ENCODE measurements at places on chromosomes 7 and 10.
A peak's percentile ranks its signal among the peaks of the same experiment; 100 is the strongest.

GRCh38 chr7:157004521-157005455 lies 5.7 kb downstream of the MNX1 start:
- DNase-seq, result no peak

DNA sequence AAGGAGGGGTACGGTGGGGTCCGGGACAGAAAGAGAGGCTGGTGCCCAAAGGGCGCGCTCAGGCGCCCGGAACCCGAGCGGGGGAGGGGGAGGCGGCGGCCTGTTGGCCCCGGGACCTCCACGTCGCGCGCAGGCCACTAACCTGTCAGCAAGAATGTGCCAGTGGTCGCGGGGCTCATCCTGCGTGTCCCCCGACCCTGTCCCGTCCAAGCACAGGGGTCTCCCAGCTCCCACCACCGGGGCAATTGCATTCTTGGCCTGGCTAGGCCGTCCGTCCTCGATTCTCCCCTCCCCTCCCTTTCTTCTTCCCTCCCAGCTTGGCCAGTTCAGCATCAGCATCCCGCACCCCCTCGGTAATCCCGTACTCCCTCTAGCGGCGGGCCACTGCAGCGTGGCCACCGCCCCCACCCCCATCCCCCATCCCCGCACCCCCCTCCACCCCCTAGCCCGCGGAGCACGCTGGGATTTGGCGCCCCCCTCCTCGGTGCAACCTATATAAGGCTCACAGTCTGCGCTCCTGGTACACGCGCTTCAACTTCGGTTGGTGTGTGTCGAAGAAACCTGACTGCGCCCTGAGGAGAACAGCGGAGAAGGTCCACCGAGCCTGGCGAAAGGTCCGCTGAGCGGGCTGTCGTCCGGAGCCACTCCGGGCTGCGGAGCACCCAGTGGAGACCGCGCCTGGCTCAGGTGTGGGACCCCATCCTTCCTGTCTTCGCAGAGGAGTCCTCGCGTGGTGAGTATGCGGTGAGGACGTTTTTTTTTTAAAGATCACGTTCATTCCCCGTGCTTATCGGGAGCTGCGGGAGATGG lies at the start of gene SGCE:
SGCE (minus strand) TSS at position 286 of the 810 bp plus-strand sequence; CDS start at position 251, 35 bp downstream.
- peak; percentile 50 for DNase-seq

- DNase-seq, result no peak
These were observed 224.4 kb downstream of the NEBL start for GRCh38 chr10:20672741-20673140.

- no peak for DNase-seq
These were observed 44.1 kb downstream of the CHST3 start for GRCh38 chr10:72008096-72008981.

- no peak for DNase-seq
These were observed 27.7 kb downstream of the BCCIP start for GRCh38 chr10:125850766-125851731.

- DNase-seq, result no peak
These were observed 15.8 kb upstream of the SLK start for GRCh38 chr10:103951183-103951582.

- DNase-seq, result no peak
These were observed 125.3 kb downstream of the SAMD9 start for GRCh38 chr7:92992483-92992882.

DNA sequence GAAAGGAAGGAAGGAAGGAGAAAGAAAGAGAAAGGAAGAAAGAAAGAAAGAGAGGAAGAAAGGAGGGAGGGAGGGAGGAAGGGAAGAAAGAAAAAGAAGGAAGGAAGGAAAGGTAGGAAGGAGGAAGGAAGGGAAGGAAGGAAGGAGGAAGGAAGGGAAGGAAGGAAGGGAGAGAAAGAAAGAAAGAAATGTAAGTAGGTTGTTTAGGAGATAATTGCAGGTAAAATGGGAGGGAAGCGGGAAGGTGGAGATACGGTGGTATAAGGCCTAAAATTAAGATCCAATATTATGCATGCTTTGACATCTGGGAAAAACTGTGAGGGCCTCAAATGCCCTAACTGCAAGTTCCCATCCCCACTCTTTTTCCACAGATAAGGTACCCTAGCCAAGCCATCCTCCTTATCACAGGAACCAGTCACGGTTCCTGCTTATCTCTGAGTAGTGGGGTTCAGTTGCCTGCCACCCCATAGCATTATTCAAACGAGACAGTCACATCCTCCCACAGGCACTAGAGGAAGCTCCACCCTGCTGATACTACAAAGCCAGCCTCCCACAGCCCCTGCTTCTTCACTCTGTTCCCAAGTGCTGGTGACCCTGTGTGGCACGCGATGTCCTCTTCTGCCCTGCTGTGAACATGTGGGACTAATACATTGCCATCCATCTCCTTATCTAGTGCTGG lies 28.7 kb downstream of the ST8SIA6 start:
- peak; percentile 39 for DNase-seq

DNA sequence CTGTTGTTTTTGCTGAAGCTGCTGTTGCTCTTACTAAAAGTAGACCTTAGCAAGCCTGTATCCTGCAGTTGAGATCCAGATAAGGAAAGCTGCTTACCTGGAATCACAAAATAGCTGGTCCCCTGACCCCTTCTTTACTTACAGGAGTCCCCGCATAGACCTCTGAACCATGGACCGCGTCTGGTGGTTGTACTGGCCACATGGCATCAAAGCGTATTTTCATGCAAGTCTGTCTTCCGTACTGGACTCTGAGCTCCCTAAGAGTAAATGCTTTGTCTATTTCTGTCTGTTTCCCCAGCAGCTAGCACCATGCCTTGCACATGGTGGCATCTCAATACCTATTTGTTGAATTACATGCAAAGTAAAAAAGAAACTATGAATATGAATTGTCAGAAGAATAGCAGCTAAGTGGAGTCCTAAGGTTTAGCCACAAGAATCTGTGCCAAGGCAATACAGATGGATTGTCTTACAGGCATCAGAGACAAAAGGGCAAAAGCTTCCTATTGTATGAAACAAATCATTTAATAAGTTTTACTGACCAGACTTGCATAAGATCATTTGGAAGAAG lies 159.2 kb downstream of the PAXIP1 start:
- DNase-seq, result no peak

DNA sequence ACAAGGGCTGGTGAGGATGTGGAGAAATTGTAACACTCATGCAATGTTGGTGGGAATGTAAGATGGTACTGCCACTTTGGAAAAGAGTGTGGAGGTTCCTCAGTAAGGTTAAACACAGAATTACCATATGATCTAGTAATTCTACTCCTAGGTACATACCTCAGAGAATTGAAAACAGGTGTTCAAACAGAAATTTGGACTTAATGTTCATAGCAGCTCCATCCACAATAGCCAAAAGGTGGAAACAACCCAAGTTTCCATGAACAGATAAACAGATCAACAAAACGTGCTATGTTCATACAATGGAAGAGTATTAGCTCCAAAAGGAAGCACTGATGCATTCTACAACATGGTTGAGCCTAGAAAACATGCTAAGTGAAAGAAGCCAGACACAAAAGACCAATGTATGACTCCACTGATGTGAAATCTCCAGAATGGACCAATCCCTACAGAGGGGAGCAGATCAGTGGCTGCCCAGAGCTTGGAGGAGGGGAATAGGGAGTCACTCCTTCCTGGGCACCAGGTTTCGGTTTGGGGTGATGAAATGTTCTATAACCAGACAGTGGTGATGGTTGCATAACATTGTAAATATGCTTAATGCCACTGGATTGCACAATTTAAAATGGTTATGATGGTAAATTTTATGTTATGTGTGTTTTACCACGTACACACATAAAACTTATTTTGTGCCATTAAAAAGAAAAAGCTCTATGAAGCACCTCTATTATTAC lies 5.7 kb upstream of the WDR86 start:
- no peak for DNase-seq

- no peak for DNase-seq
These were observed 684.2 kb downstream of the LRMDA start for GRCh38 chr10:76115471-76116155.

- no peak for DNase-seq
These were observed 195.4 kb downstream of the MAD1L1 start for GRCh38 chr7:2037301-2037807.

- no peak for DNase-seq
These were observed 23.7 kb upstream of the LIMK1 start for GRCh38 chr7:74059681-74060588.

- DNase-seq, result no peak
These were observed 24.1 kb upstream of the BTBD16 start for GRCh38 chr10:122246830-122247520.

DNA sequence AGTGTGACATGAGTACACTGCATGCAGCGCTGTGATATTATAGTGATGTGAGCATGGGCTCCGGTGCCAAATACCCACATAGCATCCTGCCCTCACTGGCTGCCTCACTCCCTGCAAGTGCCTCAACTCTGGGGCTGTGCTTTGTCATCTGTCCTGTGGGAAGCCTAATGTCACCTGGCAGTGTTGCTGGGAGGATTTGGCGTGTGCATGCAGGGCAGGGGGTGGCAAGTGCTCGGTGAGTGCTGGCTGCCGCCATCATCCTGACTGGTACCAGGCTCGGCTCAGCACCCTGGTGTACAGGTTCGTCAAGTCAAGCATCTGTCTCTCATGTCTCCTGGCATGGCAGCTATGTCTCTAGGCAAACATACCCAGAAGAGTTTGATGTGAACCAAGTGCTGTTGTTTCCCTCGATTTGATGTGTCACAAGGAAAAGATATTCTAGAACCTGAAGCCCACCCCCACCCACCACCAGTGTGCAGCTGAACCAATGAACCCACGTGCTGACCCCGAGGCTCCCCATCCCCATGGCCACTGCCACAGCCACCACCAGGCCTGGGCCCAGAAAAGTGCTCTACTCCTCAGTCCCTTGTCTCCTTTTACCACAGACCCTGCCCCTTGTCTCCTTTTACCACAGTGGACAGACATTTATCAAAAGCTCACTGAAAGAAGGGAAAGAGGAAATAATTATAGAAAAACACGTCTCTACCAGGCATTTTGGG lies 135.8 kb downstream of the MAPK8 start:
- no peak for DNase-seq

DNA sequence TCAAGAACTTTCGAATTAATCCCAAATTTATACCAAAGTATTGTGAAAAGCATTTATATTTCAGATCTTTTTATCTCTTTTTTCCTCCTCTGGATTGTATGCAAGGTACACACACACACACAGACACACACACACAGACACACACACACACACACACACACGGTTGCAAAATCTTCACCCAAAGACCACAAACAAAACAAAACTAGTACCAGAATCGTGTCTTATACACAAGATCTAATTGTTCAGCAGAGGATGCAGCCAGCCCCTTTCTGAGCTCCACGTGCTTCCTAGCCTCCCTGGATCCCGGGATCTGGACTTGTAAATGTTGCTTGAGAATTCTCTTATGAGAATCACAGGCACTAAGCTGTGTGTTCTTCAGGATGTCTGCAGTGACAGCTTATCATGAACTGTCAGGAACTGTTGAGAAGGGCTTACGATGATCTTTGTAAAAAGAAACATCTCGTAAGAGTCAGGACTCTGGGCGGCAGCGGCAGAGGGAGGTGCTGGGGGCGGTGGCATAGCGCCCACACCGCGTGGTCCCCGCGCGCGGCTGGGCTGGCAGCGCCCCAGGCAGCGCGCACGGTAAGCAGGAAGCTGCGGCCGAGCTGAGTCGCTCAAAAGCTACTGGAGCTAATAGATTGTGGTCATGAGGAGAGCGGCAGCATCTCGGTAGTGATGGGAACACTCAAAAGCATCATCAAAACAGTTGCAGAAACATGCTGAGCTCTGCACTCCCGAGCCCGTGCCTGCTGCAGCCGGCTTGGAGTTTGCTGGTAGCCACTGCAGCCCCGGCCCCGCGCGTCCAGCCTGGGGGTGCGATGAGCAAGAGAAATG lies 277.6 kb downstream of the GATA3 start:
- peak; percentile 75 for DNase-seq

DNA sequence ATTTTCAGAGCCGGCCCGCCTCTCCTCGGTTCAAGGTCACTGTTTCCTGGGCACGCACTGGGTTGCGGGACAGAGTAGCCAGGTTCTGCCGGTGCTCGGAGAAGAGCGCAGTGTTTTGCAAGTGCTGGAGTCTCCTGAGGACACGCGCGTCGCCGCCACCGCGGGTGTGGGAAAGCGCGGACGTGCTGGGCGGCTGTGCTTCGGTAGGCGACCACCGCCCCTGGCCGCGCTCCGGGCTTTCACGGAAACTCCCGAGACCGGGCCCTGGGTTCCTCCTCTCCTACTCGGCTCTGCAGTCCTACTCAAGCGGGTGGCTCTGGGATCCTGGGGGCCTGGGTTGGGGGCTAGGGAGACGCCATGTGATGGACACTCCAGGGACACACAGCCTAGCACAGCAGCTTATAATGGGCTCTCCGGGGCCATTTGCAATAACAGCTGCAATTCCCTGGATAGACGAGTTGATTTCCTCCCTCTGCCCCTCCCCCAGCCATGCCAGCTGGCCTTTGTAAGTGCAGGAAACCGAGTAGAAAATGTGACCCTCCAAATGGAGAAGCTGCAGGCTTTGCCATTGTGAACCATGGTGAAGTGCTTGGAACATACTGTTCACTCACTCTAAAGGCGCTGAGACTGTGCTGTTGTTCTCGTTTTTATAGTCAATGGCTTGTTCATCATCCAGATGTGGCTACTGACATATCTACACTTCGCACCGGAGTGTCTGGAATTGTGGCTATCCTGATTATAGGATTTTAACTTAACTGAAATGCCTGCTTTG lies 2.1 kb downstream of the FRAT1 start:
- peak; percentile 11 for DNase-seq

- no peak for DNase-seq
These were observed 4.3 kb upstream of the JAKMIP3 start for GRCh38 chr10:132061465-132061864.

DNA sequence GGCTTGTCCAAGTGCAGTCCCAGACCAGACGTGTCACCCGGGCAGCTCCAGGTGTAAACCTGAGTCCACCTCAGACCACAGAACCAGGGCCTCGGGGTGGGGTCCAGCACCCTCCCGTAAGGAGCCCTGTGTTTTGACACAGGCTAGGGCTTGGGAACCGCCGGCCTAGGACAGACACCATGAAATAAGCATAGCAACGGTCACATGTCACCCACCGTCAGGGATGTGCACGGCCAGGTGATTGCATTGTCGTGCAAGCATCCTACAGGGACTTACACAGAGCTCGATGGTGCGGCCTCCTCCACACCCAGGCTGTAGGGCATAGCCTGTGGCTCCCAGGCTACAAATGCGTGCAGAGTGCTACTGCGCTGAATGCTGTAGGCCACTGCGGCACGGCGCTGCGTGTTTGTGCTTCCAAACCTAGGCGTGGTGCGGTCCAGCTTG lies 10.6 kb downstream of the ZFAND2A start:
- DNase-seq, result no peak

- DNase-seq, result no peak
These were observed 393.6 kb upstream of the GALNT17 start for GRCh38 chr7:70738151-70738885.

DNA sequence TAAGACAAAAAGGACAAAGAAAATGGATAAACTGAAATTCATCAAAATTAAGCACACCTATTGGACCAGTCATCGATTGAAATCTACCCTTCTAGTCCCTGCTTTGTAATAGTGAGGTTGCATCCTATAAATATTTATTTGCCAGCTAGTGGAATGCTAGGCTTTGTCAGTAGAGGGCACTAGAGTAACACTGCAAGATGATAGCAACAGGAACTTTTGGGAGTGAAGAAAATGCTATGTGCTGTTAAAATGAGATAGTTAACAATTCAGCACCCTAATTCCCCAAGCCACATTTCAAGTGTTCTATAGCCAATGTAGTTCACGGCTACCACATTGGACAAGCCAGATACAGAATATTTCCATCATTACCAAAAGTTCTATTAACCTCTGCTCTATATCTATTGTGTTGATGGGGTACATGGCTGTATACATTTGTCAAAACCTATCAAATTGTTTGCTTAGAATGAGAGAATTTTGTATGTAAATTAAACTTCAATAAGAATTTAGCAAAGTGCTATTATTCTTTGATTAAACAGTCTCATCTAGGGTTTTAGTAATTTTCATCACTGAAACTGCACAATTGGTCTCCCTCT lies 69.8 kb downstream of the LSMEM1 start:
- DNase-seq, result no peak

All from stimulated activated CD4-positive, alpha-beta T cell treated with anti-CD3 and anti-CD28 coated beads, Interleukin-4, amount 100 ng/mL, for 1 hour (primary cell).